Foreskin keratinocyte (primary cell): ENCODE measurements at places on chromosomes 16 and 17.

DNA sequence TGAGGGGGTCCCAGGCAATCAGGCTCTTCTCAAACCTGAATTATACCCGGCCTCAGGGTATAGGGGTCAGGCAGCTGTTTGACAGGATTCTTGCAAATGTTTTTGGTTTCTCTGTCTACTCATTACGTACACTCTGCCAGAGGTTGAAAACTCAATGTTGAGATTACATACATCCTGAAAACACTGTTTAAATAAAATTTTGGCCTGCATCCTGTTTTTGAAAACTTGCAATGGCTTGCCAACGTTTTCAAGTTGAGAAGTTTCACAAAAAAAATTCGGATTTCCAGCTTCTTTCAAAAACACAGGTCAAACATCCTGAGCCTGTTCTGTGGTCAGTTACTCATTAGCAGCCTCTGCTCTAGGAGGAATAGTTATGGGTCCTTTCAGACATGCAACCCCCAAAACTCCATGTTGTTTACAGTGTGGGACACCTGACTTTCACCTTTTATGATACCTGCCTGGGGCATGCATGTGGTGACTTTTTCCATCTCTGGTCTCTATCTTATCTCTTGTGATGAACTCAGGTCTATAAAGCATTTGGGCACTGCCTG lies 577.8 kb downstream of the WWOX start:
- DNase-seq: no peak

- no peak for DNase-seq
Observed at GRCh38 chr17:63447471-63448009, 1.4 kb upstream of the CYB561 start.

DNA sequence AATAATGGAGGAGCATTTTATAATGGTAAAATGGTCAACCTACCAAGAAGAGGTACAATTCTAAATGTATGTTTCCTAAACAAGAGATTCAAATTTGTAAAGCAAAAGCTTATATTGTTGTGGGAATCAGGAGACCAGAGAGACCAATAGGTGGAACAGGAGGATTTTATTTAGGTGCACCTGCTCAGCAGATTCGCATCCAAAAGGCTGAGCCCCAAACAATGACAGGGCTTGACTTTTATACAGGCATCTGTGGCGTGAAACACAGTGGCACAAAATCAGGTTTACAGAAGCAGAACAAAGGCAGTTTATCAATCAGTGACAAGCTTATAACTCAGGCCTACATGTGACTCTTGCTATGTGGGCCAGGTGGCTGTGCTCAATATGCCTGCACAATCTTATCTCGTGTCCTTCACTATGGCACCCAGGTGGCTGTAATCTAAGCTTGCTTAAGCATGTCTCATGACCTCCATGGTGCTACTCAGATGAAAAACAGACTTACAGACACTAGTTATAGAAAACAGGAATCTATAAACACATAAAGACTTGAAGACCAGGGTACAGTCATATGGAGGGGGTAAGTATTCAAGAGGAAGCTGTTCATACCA lies 780.2 kb upstream of the CA10 start:
- DNase-seq: no peak

DNA sequence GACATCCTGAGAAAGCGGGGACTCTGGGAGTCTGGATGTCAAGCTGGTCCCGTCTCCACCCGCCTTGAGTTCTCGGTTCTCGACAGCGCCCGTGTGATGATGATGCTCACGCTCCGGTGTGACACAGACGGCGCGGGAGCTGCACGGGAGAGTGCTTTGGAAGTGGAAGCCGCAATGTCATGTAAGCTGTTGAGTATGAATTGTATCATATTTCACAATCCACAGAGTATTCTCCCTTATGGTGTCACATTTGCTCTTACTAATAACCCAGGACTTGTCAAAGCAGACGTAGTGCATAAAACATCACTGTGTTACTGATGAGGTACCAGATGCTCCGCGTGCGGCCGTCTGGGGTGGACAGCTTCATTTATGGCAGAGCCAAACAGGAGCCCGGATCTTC lies 217.5 kb upstream of the CHMP6 start:
- no peak for DNase-seq

GRCh38 chr17:74442670-74443515 lies 11.0 kb downstream of the GPRC5C start:
- DNase-seq: no peak

DNA sequence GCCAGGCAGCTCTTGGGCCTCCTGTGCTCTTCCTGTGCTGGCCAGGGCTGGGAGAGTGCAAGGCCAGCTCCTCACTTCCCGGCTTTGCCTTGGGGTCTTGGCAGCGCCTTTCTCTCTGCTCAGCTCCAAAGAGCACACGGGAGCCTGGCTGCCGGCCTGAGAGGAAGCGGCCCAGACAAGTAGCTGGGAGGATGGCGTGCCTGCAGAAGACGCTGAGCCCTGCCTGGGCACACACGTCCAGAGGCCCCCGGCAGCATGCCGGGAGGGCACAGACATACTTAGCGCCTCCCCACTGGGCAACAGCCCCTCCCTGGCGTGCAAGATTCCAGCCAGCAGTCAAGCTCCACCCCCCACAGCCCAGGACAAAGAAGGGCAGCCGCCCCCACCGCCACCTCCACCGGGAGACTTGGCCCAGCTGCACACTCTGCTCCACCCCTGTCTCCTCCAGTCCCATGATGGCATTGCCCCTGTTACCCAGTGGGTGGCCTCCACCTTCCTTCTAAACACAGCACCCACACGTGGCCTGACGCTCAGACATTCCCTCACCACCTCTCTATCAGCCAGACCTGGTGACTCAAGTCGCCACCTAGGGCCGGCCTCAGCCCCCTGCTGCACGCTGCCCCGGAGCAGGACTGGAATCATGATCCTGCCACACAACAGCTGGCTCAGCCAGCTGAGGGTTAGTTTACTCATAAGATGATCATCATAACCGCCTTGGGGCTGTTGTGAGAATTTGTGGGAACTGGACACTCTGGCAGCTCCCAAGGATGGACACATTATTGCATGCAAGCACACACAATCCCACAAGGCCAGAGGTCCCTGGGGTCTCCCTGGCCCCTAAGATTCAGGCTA lies 12.4 kb downstream of the SGCA start:
- DNase-seq: peak; percentile 97

DNA sequence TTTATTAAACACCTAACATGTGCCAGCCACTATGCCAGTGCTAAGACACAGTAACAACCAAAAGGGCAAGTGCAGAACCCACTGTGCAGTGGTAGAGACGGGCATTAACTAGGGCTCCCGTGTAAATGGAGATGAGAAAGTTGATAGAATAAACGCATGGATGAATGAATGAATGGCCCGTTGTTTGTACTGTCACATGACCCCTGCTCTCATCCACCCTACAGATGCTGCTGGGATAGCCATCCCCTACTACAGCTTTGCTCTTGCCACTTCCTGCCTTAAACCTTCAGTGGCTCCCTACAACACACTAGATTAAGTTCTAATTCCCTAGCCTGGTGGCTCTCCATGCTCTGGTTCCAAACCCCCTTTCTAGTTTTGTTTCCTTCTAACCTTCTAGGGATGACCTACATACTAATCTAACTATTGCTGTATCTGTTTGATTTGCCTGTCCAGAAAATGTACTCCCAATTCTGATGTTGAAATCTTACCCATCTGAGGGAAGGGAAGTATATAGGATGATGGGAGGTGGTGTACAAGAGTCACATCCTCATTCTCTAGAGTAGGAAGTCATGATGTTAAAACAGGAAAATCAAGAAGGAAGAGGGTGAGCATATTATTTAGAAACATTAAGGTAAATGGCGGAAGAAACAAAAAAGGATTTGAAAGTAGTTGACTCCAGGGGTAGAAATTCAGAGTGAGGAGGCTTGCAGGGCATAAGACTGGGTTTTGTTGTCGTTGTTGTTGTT lies 11.4 kb upstream of the TNRC6C start:
- DNase-seq: no peak

- DNase-seq: no peak
Observed at GRCh38 chr17:9434642-9435057, 141.0 kb downstream of the STX8 start.

GRCh38 chr17:48609033-48609432 lies 1.8 kb downstream of the HOXB7 start:
- DNase-seq: no peak

DNA sequence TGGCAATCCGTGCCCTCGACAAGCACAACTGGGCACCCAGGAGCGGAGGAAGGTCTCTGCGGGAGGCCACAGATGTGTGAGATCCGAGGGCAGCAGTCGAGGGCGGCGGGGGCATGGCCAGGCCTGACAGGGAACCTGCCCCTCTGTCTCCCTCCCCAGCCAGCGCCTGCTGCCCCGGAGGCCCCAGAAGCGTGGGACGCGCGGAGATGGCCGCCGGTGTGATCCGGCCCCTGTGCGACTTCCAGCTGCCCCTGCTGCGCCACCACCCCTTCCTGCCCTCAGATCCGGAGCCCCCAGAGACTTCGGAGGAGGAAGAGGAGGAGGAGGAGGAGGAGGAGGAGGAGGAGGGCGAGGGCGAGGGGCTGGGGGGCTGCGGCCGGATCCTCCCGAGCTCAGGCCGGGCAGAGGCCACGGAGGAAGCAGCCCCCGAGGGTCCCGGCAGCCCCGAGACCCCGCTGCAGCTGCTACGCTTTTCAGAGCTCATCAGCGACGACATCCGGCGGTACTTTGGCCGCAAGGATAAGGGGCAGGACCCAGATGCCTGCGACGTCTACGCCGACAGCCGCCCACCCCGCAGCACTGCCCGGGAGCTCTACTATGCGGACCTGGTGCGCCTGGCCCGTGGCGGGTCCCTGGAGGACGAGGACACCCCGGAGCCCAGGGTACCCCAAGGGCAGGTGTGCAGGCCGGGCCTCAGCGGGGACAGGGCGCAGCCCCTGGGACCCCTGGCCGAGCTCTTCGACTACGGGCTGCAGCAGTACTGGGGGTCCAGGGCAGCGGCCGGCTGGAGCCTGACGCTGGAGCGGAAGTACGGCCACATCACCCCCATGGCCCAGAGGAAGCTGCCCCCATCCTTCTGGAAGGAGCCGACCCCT lies 1.7 kb downstream of the PERCC1 start:
- no peak for DNase-seq

- no peak for DNase-seq
Observed at GRCh38 chr17:82232322-82232820, 3.5 kb downstream of the SLC16A3 start.

- DNase-seq: no peak
Observed at GRCh38 chr17:42065201-42065600, 14.8 kb upstream of the C17orf113 start.

GRCh38 chr17:55452139-55452790 lies 30.6 kb upstream of the MMD start:
- DNase-seq: no peak

DNA sequence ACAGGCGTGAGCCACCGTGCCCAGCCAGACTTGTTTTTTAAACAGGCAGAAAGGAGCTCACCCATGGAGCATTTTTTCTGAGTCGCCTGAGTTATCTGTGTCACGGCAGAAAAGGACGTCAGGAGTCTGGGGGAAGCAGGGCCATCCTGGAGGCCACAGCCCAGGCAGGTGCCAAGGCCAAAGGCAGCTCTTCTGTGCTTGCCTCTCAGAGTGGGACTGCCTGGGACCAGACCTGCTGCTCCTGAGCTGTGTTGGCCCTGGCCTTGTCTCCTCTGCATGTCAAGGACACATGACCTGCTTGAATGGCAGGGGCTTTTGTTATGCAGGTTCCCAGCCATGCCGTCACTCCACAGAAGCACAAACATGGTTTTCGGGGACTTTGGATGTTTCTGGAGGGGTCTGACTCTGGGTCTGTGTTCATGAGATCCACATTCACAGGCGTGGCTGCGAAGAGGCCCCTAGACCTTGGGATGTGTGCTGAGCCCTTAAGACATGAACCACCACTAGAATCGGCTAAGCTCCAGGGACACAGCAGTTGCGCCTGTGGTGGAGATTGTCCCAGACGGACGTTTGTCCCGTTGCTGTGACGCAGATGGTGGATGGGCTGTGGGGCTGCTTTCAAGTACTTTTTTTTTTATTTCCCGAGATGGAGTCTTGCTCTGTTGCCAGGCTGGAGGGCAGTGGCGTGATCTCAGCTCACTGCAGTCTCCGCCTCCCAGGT lies 33.8 kb downstream of the FOXK2 start:
- DNase-seq: no peak

- no peak for DNase-seq
Observed at GRCh38 chr16:88970050-88970449, 7.0 kb downstream of the CBFA2T3 start.

DNA sequence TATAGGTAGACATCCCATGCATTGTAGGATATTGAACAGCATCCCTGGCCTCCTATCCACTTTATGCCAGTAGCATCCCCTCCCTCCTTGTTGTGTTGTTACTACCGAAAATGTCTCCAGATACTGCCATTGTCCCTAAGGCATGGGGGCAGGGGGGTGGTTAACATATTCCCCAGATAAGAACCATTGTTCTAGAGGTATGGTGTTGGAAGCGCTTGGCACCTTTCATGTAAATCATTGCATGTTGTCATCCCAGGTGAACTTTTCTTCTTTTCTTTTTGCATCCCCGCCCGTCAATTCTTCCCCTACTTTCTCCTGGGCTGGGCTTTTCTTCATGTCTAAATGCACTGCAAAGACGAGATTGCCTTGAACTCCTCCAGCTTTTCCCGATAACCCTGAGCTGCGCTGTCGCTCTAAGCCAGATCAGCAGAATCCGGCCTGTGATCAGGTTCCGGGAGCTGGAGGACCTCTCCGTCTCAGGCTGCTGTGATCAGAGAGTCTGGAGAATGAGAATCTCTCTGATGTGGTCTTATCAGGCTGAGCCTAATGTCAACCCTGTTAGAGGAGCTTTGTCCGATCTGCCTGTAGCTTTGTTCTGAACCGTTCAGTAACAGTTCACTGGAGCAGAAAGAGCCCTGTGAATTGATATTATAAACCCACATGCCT lies 76.2 kb downstream of the RBFOX1 start:
- DNase-seq: no peak

DNA sequence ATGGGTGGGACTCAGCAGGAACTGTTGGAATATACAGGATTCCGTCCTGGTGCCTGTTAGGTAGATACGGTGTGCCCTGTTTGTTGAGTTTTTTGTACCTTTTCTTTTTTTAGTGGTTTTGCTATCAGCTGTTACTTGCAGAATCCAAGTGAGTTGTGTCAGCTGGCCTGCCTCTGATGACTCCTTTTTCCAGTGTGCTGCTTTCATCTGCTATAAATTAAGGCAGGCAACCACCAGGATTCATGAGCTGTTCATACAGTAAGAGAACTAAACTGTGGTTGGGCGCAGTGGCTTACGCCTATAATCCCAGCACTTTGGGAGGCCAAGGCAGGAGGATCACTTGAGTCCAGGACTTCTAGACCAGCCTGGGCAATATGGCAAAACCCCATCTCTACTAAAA lies 79.9 kb downstream of the WNT3 start:
- no peak for DNase-seq

GRCh38 chr17:64273006-64273405 lies 9.9 kb upstream of the TEX2 start:
- no peak for DNase-seq
